WTC11 (cell line): ENCODE measurements at places on chromosomes 12 and 14. TPM values are rescaled to one million over a fixed set of nuclear protein-coding genes. Genes with fewer than 3 reads are reported as not detected.
A peak's percentile ranks its signal among the peaks of the same experiment; 100 is the strongest.

The KRT74 gene
- total RNA-seq = not detected in 3 replicates

The INSM2 gene
- 0.07 TPM in 1 of 3 replicates, not detected in the others for total RNA-seq

The AJUBA gene
- 28.8 to 35.8 TPM (median 33.8 TPM) in 3 replicates for total RNA-seq

The CIROP gene
- 0.07 to 0.11 TPM in 2 of 3 replicates, not detected in the other for total RNA-seq

The KIF26A gene
- total RNA-seq = 36.4 to 53.4 TPM (median 39.5 TPM) in 3 replicates

The NTN4 gene
- 1.9 to 2.7 TPM (median 2.1 TPM) in 3 replicates for total RNA-seq

The PTPRB gene
- total RNA-seq = 2.9 to 3.3 TPM (median 3.1 TPM) in 3 replicates

The DUSP16 gene
- total RNA-seq = 51.9 to 52.5 TPM (median 52.4 TPM) in 3 replicates

The AP4S1 gene
- total RNA-seq = 5.5 to 7.0 TPM (median 6.2 TPM) in 3 replicates

The CLMN gene
- total RNA-seq = 10.4 to 12.2 TPM (median 10.8 TPM) in 3 replicates

The CNTN1 gene
- total RNA-seq = 15.6 to 17.0 TPM (median 16.9 TPM) in 3 replicates

The GRIN2B gene
- 1.3 to 1.6 TPM (median 1.4 TPM) in 3 replicates for total RNA-seq

GRCh38 chr12:32603858-32604257 lies 75.2 kb upstream of the DNM1L start:
- DNase-seq = no peak

- DNase-seq = no peak
These were observed 17.6 kb downstream of the AGAP2 start for GRCh38 chr12:57720606-57721595.

GRCh38 chr12:12474471-12474928 lies 88.2 kb downstream of the DUSP16 start:
- DNase-seq = no peak

DNA sequence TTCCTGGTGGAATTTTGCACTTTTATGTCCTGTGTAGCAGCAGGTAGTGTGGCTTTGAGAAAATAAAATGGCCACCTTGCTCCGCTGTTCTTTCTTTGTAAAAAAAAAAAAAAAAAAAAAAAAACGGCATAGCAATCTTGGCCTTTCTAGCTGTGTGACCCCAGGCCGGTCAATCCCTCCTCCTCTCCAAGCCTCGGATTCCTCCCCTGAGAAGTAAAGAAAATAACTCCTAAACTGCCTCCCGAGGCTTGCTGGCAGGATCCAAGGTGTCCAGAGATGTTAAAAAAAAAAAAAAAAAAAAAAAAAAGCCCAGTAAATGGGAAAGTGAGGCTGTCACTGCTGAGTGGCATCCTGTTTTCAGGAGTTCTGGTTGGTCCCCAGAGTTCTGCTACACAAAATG lies 23.9 kb upstream of the MAP1LC3B2 start:
- DNase-seq = no peak

DNA sequence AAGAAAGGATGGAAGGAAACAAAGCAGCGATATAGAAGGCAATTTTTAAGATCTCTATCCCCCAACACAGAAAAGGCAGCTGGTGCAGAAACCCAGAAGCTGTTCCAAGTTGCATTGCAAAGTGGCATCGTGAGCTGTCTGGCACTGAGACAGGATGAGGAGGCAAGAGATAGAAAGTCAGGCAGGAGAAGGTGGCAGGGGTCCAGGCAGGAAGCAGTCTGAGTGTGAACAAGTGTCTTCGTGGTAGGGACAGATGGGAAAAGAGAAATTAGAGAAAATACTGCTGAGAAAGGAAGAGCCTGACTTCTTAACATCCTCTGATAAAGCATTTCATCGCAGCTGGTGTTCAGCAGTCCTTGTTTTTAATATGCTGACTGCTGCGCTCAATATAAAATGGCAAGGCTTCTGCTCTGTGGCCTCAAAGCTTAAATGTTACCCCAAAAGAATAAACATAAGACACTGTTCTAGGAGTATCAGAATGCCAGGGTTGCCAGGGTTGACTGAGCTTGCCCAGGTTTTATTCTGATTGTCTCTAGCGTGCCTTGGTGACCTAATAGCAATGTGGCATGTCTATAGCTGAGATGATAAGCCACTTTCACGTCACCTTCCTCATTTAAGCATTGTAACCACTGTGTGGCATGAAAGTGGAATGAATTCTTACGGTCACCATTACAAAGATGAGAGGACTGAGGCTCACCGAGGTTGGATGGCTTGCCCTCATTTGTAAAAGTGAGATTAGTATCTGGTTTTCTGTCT lies 397.6 kb downstream of the NUAK1 start:
- no peak for DNase-seq

GRCh38 chr12:14962153-14962539 lies 745 bp upstream of the ARHGDIB start:
- DNase-seq = no peak

GRCh38 chr12:131671276-131671675 lies 39.6 kb upstream of the SFSWAP start:
- DNase-seq = no peak

GRCh38 chr12:759628-760027 lies 7.2 kb downstream of the WNK1 start:
- DNase-seq = no peak

DNA sequence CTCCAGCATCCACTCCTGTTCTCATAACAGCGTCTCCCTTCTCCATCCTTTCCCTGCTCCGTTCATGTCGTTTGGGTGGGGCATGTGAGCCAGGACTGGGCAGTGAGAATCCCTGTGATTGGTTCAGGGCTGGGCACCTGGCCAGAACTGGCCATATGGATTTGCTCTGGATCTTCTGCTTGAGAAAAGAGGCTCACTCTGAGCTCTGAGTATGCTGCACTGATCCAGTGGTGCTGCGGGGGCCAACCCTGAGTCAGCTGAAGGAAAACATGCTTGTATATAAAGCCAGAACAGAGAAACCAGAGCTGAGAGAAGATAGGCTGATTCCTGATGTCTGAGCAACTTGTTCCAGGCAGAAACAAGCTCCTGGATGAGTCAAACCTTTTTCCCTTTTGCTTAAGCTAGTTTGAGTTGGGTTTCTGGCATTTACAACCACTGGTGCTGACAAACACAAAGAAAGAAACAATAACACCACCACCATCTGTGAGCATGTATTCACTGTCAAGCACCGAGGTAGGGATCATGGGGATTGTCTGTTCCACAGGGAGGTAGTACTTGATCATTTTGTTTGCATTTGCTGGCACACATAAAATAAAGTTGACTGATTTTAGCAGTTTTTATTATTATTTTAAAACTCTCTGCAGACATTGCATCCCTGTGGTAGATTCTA lies 14.0 kb upstream of the HPD start:
- DNase-seq = no peak

GRCh38 chr14:105065280-105066228 lies at the start of gene GPR132:
Gene GPR132 (minus strand): TSS chr14:105065430. CDS start chr14:105055420, 10,010 bp downstream.
- no peak for DNase-seq

DNA sequence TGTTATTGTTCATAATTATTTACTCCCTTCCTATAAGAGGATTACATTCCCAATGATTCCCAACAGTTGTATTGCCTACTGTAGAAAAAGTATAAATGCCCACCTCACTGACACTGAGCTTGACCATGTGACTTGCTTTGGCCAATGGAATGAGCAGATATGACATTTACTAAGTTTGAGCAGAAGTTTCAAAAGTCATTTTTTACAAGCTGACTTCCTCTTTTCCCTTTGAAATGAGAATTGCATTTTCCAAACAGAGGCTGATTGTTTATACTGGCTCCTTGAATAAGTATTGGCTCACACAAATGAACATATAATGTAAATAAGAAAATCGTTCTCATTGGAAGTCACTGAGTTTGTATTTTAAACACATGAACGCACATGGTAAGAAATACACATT lies 116.4 kb upstream of the LRFN5 start:
- DNase-seq = no peak

GRCh38 chr12:2286047-2286446 lies 233.3 kb downstream of the CACNA1C start:
- DNase-seq = no peak

GRCh38 chr14:74400031-74400685 lies 25.9 kb downstream of the SYNDIG1L start:
- peak; percentile 56 for DNase-seq

DNA sequence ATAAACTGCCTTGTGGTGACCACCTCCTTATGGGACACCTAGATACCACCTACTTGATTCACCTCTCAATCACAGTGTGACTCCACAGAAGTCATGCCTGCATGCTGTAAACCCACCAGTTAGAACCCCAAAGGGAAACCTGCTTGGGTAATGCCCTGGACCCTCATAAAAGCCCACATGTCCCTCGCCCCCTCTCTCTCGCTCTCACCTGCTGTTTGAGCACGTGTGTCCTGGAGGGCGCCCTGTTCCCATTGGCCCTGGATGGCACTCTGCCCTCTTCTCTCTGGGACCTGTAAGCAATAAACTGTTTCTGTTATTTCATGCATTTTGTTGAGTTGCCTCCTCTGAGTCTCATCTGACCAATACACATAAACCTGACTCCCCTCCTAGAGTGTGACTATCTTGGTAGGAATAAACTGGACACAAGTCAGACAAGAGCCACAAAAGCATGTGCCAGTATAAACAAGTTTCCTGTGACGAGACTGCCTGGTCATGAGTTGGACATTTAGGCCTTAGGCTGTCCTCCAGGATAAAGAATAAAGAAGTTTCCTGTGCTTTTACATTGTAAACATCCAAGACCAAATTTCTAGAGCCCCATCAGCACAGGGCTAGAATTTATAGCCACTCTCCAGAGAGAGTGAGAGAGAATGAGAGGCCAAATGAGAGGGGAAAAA lies 8.6 kb downstream of the IFI27L2 start:
- no peak for DNase-seq

- no peak for DNase-seq
These were observed 107.5 kb downstream of the PHLDA1 start for GRCh38 chr12:75923964-75924666.

GRCh38 chr12:110365489-110366320 lies 37.8 kb downstream of the ANAPC7 start:
- no peak for DNase-seq

GRCh38 chr14:68306265-68306933 lies 486.5 kb downstream of the ZFP36L1 start:
- DNase-seq = no peak

DNA sequence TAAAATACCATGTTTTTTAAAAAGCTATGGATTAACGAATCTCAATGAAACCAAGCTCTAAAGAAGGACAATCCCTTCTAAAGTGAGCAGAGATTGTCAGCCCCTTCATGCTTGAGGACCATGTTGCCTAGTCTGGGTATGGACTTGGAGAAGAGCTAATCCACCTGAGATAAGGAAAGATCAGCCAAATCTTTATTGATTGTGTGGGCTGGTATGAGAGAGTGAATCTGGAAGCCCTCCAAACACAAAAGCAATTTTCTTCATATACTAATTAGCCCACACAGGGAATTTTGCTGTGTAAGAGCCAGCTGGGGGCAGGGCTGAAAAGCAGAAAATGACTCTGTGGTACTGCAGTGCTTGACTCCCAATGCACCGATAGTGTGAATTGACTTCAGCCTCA lies 47.4 kb upstream of the DICER1 start:
- no peak for DNase-seq

GRCh38 chr14:103418481-103418818 lies 33.2 kb downstream of the MARK3 start:
- no peak for DNase-seq

DNA sequence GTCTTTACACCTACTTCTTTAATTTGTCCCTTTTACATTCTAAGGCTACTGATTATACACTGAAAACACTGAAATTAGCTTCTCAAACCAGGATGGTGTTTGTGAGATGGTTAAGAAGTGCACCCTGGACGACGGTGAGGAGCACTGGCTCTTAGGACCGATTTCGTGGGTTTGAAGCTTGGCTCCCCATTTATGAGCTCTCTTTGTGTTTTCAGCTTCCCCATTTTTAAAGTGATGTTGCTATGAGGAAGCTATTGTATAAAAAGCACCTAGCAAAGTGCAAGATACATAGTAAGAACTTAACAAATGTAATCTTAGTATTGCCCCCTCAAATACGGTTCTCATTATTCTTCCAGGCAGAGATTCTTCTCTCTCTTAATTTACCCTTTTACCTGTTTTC lies 4.7 kb downstream of the NFYB start:
- DNase-seq = no peak

GRCh38 chr12:51323317-51323960 lies 535 bp downstream of the BIN2 start:
- no peak for DNase-seq
